ENCODE measurements at places on chromosomes 6 and 20. TPM values are rescaled to one million over a fixed set of nuclear protein-coding genes. Genes with fewer than 3 reads are reported as not detected.

The FAM229B gene
- total RNA-seq = 6.6 TPM

- peaks cover 3% of the 10 kb centered on the region for H3K27me3 ChIP-seq
- H3K4me3 ChIP-seq = no peak overlapping the region
- H3K4me1 ChIP-seq = no peaks in the 10 kb centered on the region
- no peaks in the 10 kb centered on the region for H3K36me3 ChIP-seq
- DNase-seq = no peak
- H3K27ac ChIP-seq = no peak overlapping the region
These were observed 4.5 kb upstream of the SGK2 start for GRCh38 chr20:43554369-43554768.

The MUCL3 gene
- not detected for total RNA-seq

The PXDC1 gene
- total RNA-seq = 0.94 TPM

The UTRN gene
- total RNA-seq = 62.9 TPM

DNA sequence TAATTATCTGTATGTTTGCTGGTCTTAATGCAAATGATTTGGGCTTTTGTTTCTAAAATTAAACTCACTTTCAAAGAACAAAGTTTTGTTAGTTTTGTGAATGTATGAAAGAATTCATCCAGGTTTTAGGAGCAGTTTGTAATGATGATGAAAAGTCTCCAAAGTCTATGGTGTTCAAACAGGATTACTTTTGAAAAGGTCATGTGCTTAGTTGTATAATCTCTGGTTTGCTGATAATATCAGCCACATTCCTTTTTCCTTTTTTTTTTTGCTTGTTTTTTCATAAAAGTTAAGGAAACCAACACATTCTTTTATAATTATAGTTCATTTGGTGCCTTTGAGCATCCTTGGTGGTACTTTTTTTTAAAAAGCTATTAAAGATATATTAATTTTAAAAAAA, 88.9 kb downstream of the RTN4IP1 start:
- peaks cover 48% of the 10 kb centered on the region for H3K4me1 ChIP-seq
- DNase-seq = no peak

GRCh38 chr6:39822846-39823815, 31.0 kb downstream of the DAAM2 start:
- no peaks in the 10 kb centered on the region for H3K36me3 ChIP-seq
- no peaks in the 10 kb centered on the region for H3K27me3 ChIP-seq
- H3K4me1 ChIP-seq = no peaks in the 10 kb centered on the region

Data from activated T-cell treated with anti-CD3 and anti-CD28 coated beads, Interleukin-2, amount 50 U/mL, for 72 hours (primary cell).